ENCODE measurements at places on chromosomes 12 and 14.

- DNase-seq, result no peak
These were observed 29.9 kb upstream of the LRTM2 start for GRCh38 chr12:1790444-1790843.

DNA sequence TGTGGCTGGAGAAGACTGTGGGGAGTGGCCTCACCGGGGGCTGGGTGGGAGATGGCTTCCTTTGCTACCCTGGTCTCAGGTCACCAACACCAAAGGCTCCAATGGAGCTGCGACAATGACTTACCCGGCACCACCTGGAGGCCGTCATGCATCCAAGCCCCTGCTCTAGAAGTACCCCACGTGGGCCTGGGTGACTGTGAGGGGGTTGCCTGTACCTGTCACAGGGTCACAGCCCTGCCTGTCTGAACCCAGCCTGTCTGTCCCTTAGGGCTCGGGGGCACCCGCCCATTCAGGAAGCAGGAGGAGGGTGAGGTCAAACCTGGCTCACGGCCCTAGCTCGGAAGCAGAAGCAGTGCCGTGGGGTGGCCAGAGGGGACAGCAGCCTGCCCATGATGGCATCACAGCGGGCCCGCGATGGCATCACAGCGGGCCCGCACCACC is 18.9 kb downstream of the ABCB9 start:
- DNase-seq, result peak; percentile 17

DNA sequence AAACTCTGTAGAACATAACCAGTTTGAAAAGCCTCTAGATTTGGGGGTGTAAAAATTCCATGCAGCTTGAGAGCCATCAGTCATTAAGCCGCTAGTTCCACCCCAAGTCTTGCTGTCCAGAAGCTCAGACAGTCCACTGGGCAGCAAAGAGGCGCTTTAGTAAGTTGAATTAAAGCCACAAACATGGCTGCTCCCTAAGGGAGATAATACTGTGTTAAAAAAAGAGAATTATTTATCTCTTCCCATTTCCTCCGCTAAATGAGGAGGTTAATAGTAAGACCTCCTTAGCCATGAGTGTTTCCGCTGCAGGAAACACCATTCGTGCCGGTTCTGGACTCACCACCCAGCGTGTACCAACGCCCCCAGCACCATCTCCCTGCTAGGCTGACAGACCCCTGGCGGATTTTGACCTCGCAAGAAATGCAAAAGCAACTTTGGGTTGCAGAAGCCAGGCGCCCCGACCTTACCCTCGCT is 536 bp downstream of the TM7SF3 start:
- no peak for DNase-seq

- peak; percentile 41 for DNase-seq
These were observed 9.8 kb downstream of the APPL2 start for GRCh38 chr12:105226219-105226618.

DNA sequence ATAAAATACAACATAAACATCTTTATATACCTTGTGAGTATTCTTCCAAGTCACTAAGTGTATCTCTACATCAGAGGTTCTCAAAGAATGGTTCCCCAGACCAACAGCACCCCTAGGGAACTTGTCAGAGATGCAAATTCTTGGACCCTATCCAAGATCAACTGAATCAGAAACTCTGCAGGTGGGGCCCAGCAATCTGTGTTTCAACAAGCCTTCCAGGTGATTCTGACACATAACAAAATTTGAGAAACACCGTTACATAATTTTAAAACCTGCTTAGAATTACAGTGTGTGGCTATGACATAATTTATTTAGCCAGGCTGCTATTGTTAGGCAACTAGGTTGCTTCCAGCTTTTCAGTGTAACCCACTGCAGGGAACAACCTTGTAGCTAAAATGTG is 49.8 kb downstream of the NTN4 start:
- no peak for DNase-seq

GRCh38 chr12:75908961-75909605 is 122.5 kb downstream of the PHLDA1 start:
- DNase-seq, result no peak

- peak; percentile 6 for DNase-seq
These were observed 59.5 kb downstream of the SLC4A8 start for GRCh38 chr12:51484119-51484518.

GRCh38 chr12:67517181-67517887 is 131.2 kb upstream of the DYRK2 start:
- DNase-seq, result no peak

GRCh38 chr12:67078957-67079356 is 190.2 kb upstream of the CAND1 start:
- DNase-seq, result no peak

GRCh38 chr14:50785457-50786063 is 45.4 kb downstream of the NIN start:
- no peak for DNase-seq
